H9 (cell line): ENCODE measurements at places on chromosomes 3 and 15. TPM values are rescaled to one million over a fixed set of nuclear protein-coding genes. Genes with fewer than 3 reads are reported as not detected.

GOLGA8T gene
- 0.53 TPM in 1 of 2 replicates, not detected in the other for total RNA-seq

- no peak overlapping the region for H3K4me3 ChIP-seq
- H3K27me3 ChIP-seq = no peaks in the 10 kb centered on the region
- no peaks in the 10 kb centered on the region; the same call in 1 of the 2 replicates for H3K4me1 ChIP-seq
- peaks cover 12% of the 10 kb centered on the region for H3K36me3 ChIP-seq
- DNase-seq = no peak
These were observed 50.6 kb downstream of the SERP1 start for GRCh38 chr3:150495563-150496168.

DNA sequence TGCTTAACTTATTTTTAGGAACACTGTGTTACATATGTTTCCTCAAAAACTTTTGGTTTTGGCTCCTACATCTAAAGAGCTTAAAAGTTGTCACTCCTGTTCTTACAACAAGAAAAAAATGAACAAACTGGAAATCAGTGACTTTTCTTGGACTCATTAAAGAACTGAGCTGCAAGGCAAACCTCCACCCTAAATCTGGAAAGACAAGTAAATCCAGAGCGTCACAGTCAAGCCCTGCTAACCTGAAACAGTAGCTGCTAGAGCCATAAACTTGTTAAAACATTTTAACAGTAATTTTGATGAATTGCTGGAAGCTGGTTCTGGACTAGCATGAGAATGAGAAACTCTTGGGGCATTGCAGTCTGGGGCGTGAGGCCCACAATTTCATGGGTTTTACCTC is 350.5 kb upstream of the COL8A1 start:
- no peaks in the 10 kb centered on the region for H3K4me1 ChIP-seq
- no peak for DNase-seq
- no peak overlapping the region for H3K27ac ChIP-seq
- no peak overlapping the region for H3K4me3 ChIP-seq

DNA sequence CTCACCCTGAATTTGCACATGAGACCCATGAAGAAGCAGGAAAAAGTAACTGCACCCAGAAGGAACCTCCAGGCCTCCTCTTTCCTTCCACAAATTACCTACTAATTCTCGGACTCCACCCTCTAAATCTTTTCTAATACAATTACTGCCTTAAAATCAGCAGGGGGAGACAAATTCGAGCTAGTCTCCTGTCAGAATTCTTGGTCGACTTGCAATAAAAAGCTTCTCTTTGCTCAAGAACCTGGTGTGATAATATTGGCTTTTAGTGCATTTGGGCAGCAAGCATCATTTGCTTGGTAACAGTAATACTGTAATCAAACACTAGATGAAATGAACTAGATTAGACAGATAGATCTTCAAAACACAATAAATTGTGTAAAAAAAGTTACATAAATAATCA is 281.9 kb downstream of the RAP2B start:
- H3K4me1 ChIP-seq = no peaks in the 10 kb centered on the region; the same call in 1 of the 2 replicates
- H3K27ac ChIP-seq = no peak overlapping the region
- no peaks in the 10 kb centered on the region for H3K36me3 ChIP-seq
- H3K27me3 ChIP-seq = no peaks in the 10 kb centered on the region
- DNase-seq = no peak

NOX5 gene
- 0.04 TPM in 1 of 2 replicates, not detected in the other for total RNA-seq

DNA sequence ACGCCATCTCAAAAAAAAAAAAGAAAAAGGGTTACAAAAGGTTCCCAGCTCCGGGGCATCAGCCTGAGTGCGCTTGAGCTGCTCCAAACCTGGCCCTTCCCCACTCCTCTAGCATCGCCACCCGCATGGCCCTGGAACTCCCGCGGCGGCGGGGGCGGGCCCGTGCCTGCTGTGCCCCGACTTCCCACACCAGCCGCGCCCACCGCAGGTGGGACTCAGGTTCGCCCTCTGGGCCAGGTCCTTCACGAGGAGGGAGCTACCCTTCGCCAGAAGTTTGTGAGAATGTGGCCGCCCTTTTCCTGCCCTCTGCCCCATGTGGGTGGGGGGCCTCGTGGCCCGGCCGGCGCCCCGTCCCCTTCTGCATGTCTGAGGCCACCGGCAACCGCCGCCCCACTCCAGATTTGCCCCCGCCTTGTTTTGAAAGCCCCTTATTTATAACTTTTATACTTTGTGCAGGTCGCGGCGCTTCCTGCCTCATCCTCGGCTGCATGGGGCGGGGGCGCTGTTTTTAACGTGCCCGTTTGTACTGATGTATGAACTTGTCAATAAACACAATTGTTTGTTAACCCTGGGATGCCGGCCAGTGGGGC is 507 bp upstream of the JMJD7 start:
- H3K4me3 ChIP-seq = peak overlapping the region; percentile 92
- peaks cover 10% of the 10 kb centered on the region for H3K36me3 ChIP-seq
- no peak overlapping the region for H3K27ac ChIP-seq
- H3K27me3 ChIP-seq = no peaks in the 10 kb centered on the region

PCLAF gene
- 65.6 and 74.5 TPM in 2 replicates for total RNA-seq

DNA sequence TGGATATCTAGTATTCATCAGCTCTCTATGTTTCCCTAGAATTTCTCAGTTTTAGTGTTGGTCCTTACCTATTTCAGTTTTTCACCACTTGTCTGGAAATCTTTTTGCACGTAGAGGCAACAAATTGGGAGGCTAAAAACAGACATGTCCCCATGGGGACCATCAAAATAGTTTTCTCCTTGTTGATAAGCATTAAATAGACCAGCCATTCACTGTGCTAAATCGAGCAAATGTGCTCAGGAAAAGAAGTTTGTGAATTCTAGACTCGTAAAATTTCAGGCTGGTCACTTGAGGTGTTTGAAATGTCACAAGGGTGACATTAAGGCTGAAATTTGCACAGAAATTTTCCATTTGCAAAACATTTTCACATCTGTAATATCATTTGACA is 102.6 kb downstream of the SPATA16 start:
- H3K36me3 ChIP-seq = no peaks in the 10 kb centered on the region
- no peak for DNase-seq
- no peak overlapping the region for H3K27ac ChIP-seq

DNA sequence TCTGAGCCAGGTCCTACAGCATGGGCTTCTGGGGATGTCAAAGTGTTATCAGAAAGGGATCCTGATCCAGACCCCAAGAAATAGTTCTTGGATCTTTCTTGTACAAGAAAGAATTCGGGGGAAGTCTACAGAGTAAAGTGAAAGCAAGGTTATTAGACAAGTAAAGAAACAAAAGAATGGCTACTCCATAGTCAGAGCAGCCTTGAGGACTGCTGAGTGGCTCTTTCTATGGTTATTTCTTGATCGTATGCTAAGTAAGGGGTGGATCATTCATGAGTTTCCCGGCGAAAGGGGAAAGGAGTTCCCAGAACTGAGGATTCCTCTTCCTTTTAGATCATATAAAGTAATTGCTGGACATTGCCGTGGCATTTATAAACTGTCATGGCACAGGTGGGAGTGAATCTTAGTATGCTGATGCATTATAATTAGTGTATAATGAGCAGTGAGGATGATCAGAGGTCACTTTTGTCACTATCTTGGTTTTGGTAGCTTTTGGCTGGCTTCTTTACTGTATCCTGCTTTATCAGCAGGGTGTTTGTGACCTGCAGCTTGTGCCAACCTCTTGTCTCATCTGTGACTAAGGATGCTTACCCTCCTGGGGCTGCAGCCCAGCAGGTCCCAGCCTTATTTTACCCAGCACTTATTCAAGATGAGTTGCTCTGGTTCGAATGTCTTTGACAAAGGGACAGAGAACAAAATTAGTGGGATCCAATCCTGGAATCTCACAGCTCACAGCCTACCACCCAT is 41.0 kb downstream of the CRYGS start:
- H3K4me1 ChIP-seq = no peaks in the 10 kb centered on the region
- no peak for DNase-seq
- H3K27ac ChIP-seq = no peak overlapping the region
- no peak overlapping the region for H3K4me3 ChIP-seq
- H3K36me3 ChIP-seq = no peaks in the 10 kb centered on the region
- H3K27me3 ChIP-seq = no peaks in the 10 kb centered on the region

DNA sequence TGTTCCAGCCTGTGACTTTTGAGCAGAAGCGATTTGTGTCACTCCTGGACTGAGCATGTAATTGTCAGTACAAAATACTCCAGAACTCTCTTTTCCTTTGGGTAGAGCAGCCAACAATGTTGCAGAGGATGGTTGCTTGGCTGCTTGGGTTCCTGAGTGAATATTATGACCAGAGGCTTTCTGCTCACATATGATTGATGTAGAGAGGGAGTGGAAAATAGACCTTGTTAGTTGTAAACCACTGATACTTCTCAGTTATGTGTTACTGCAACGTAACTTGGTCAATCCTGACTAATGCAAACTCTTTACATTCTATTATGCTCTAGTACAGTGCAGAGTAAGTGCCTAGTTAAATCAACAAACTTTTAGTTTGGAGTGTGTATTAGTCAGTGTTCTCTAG is 322.6 kb upstream of the KCNH8 start:
- DNase-seq = no peak
- no peaks in the 10 kb centered on the region for H3K27me3 ChIP-seq
- H3K4me3 ChIP-seq = no peak overlapping the region
- H3K27ac ChIP-seq = no peak overlapping the region
- no peaks in the 10 kb centered on the region for H3K4me1 ChIP-seq

DNA sequence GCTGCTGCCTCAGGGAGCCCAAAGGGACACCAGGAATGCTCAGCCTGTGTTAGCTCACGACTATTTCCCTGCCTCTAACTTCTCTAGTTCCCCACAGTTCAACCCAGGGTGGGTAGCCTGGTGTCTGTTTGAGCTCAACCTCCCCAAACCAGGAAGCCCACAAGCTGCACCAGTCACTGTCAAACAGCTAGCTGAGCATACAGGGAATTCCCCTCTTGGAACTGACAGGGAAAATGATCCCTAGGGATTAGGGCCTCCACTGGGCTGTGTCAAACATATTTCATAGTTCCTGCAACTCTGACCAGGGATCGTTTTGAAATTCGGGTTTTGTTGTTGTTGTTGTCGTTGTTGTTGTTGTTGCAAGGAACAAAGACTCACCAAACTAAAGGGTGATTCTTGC is 147.1 kb upstream of the ICE2 start:
- no peaks in the 10 kb centered on the region; the same call in 1 of the 2 replicates for H3K4me1 ChIP-seq
- no peak overlapping the region for H3K4me3 ChIP-seq
- no peak for DNase-seq
- no peaks in the 10 kb centered on the region; the same call in 2 of the 3 replicates for H3K36me3 ChIP-seq
- no peak overlapping the region for H3K27ac ChIP-seq

DNA sequence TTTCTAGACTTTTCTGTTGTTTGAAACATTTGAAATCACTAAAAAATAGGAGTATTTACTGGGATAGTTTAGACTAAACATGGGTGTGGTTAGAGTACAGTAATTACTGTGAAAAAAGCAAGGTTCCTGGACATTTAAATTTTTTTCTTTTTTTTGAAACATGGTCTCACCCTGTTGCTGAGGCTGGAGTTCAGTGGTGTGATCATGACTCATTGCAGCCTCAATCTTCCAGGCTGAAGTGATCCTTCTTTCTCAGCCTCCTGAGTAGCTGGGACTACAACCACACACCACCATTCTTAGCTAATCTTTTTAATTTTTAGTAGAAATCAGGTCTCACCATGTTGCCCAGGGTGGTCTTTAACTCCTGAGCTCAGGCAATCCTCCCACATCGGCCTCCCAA is 20.4 kb upstream of the CELF6 start:
- no peaks in the 10 kb centered on the region for H3K4me1 ChIP-seq
- no peak overlapping the region for H3K27ac ChIP-seq
- no peak overlapping the region for H3K4me3 ChIP-seq
- no peaks in the 10 kb centered on the region for H3K27me3 ChIP-seq

TMEM212 gene
- not detected in 2 replicates for total RNA-seq

DNA sequence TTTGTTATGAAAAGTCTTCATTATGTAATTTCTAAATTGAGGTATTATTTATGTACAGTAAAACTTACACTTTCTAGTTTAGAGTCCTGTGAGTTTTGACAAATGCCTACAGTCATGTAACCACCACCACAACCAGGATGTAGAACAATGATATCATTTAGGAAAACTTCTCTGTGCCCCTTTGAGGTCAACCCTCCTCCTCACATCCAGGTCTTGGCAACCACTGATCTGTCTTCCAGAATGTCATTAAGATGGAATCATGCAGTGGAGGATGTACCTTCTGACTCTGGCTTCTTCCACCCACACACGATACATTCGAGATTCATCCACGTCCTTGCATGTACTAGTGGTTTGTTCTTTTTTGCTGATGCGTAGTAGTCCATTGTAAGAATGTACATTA is 23.2 kb downstream of the MINAR1 start:
- no peak overlapping the region for H3K4me3 ChIP-seq
- H3K27ac ChIP-seq = no peak overlapping the region
- no peaks in the 10 kb centered on the region for H3K36me3 ChIP-seq
- H3K4me1 ChIP-seq = no peaks in the 10 kb centered on the region
- H3K27me3 ChIP-seq = no peaks in the 10 kb centered on the region

SHC4 gene
- total RNA-seq = 0.26 and 0.55 TPM in 2 replicates

GRCh38 chr3:70177881-70178645 is 134.4 kb downstream of the MDFIC2 start:
- H3K27ac ChIP-seq = no peak overlapping the region
- no peak overlapping the region for H3K4me3 ChIP-seq
- no peaks in the 10 kb centered on the region; the same call in 1 of the 2 replicates for H3K27me3 ChIP-seq

SOX14 gene
- 0.35 and 0.57 TPM in 2 replicates for total RNA-seq

GOLGA8R gene
- 0.20 and 0.26 TPM in 2 replicates for total RNA-seq

- H3K27me3 ChIP-seq = no peaks in the 10 kb centered on the region
- no peaks in the 10 kb centered on the region for H3K36me3 ChIP-seq
- H3K4me1 ChIP-seq = no peaks in the 10 kb centered on the region
These were observed 33.0 kb downstream of the SLC28A1 start for GRCh38 chr15:84917452-84917851.

LMAN1L gene
- total RNA-seq = not detected in 2 replicates

DNA sequence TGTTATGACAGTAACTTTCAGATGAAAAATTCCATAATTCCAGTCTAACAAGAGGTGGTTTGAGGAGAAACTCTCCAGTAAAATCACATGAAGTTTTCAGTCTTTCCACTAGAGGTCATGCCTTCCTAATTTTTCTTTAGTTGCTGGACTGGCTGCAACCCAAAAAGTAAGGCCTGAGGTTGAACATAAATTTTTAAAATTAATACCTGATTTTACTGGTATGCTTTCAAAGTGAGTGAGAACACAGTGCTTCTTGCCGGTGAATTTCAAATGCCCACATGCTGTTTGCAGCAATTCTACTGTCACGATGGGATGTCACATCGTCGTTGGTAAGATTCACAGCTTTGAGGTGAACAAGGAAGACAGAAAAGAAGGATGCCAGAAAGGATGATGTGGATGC is 89.0 kb upstream of the FGF12 start:
- no peaks in the 10 kb centered on the region for H3K36me3 ChIP-seq
- no peak overlapping the region for H3K4me3 ChIP-seq
- no peaks in the 10 kb centered on the region for H3K27me3 ChIP-seq
- DNase-seq = no peak

DNA sequence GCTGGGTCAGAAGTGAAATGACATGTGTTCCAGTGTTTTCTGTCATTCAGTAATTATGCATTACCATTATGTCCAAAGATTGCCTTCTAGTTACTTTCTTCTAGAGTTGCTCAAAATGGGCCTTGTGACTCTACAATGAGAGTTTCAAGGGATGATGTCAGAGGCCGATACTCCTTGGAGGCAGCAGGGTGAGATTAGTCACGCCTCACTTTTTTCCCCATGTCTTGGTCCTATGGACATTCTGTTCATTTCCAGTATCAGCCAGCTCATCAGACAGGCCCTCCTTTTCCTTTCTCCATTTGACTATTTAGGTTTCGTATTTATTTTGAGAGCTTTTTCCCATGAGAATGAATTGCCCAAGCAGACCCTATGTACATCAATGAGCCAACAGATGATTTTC is 17.5 kb downstream of the VGLL3 start:
- no peaks in the 10 kb centered on the region for H3K27me3 ChIP-seq
- H3K36me3 ChIP-seq = peaks cover 12% of the 10 kb centered on the region
- no peak overlapping the region for H3K4me3 ChIP-seq
- H3K4me1 ChIP-seq = no peaks in the 10 kb centered on the region
- no peak for DNase-seq
- H3K27ac ChIP-seq = no peak overlapping the region

- H3K4me1 ChIP-seq = no peaks in the 10 kb centered on the region
- H3K27ac ChIP-seq = no peak overlapping the region
- H3K27me3 ChIP-seq = no peaks in the 10 kb centered on the region
- no peak for DNase-seq
These were observed 121.9 kb downstream of the NECTIN3 start for GRCh38 chr3:111193472-111193871.
